ENCODE measurements at places on chromosomes 13 and 19.
A peak's percentile ranks its signal among the peaks of the same experiment; 100 is the strongest.

DNA sequence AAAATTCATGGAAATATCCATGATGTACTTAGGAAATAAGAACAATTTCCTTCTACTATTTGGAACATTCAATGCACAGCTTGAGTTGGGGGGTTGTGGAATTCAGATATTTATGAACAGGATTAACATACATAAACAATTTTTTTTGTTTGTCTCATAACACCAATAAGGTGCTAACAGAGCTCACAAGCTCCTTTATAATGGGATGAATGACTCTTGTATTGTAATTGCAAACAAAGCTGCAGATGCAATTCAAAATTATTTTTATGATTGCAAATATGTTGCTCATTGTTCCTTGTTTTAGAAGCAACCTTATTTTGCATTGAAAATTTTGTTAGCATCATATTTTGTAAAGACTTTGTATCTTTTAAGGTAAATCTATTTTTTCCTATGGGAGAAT is 265.7 kb downstream of the PCDH17 start:
- no peak for DNase-seq

GRCh38 chr13:44267980-44268379 is 105.6 kb upstream of the SERP2 start:
- no peak for DNase-seq

DNA sequence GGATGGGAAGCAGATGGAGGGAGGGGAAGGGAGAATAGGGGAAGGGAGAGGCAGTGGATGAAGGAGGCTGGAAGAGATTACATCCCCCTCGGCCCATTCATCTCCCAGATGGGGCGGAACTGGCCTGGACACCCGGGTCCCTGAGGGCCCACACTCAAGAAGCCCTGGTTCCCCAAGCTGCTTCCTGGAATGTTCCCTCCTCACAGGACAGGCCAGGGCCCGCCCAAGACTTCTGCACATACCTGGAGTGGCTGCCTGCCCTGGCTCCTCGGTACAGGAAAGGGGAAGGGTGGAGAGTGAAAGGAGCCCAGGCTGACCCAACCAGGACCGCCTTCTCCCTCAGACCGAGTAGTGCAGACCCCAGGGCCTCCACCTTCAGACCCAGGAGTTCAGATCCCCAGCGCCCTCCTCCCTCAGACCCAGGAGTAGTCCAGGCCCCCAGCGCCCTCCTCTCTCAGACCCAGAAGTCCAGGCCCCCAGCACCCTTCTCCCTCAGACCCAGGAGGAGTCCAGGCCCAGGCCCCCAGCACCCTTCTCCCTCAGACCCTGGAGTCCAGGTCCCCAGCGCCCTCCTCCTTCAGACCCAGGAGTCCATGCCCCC is 489 bp downstream of the NTF4 start:
- DNase-seq, result no peak

- DNase-seq, result no peak
These were observed 5.2 kb downstream of the LHFPL6 start for GRCh38 chr13:39597838-39598237.

DNA sequence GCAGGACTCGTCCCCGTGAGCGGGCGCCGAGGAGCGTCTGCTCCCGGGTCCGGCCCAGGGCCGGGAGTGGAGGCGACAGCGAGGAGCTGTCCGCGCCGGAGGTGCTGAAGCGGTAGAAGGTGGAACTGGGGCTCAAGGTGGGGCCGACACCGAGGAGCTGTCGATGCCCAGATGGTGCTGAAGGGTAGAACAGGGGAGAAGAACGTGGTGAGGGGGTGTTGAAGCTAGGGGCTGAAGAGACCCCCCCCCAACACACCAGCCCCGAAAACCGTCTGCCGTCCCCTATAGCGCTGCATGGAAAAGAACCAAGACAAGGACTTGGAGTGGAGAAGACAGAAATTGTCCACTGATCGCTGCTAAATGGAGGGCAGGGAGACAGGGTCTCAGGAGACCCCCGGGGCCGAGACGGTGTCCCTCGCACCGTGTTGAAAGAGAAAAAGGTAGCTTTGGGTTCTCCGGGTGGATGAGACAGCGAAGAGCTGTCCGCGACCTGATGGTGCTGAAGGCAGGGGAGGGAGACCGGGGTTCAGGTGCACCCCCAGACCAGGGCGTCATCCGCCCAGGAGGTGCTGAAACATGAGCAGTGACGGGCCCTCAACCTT is 7.1 kb upstream of the PDE4C start:
- DNase-seq, result peak; percentile 27

DNA sequence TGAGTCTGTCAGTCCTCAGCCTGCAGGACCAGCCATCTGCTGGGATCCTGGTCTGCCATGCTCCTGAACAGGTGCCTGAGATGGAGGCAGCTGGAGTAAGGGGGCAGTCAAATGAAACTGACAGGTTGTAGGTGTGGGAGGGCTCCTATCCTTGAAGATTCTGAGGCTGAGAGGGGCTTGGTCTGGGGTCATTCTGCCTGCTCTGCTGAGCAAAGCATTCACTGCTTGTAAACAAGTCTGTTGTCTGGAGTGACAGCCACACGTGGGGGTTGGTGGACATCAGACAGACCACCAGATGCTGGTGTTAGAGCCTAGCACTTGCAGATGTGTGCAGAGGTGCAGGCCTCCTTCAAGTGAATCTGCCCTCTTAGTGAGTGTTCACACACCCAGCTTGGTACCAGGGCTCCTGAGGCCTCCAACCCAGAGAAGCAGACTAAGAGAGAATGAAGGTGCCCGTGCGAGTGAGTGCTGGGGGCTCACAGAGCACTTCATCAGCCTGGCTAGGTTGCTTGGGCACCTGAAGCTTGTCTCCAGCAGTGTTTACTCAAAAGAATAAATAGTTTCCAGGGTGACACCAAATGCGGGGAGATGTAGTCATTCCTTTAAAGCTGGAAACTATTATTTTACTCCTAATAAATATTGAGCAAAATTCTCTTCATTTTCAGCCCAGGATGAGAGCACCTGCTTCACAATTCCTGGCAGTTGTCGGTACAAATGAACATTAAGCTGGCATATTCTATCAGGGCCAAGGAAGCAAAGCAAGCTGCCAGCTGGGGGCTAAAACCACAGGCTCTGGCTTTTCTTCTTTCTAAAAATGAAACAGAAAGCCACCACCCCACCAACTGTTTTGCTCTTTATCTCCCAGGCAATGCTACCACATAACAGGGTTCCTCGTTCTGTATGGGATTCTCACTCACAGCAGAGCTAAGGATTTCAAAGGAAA is 82.3 kb downstream of the RNASEH2B start:
- no peak for DNase-seq

GRCh38 chr19:17424743-17425365 is 5.0 kb downstream of the MVB12A start:
- no peak for DNase-seq

DNA sequence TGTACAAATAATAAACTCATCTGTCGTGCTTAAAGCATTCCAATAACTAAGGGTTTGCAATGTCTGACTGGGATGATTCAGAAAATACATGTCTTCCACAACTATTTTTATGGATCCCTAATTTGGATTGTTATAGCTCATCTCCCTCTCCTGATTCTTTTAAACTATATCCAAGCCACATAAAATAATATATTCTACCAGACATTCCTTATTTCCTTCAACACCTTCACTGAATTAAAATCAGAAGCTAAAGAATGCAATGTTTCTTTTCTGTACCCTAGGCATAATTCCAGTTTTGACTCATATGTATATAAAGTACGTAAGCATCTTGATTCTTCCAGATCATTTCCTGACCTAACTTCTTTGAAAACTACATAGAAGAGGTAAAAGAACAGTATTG is 420.4 kb downstream of the EFNB2 start:
- no peak for DNase-seq

DNA sequence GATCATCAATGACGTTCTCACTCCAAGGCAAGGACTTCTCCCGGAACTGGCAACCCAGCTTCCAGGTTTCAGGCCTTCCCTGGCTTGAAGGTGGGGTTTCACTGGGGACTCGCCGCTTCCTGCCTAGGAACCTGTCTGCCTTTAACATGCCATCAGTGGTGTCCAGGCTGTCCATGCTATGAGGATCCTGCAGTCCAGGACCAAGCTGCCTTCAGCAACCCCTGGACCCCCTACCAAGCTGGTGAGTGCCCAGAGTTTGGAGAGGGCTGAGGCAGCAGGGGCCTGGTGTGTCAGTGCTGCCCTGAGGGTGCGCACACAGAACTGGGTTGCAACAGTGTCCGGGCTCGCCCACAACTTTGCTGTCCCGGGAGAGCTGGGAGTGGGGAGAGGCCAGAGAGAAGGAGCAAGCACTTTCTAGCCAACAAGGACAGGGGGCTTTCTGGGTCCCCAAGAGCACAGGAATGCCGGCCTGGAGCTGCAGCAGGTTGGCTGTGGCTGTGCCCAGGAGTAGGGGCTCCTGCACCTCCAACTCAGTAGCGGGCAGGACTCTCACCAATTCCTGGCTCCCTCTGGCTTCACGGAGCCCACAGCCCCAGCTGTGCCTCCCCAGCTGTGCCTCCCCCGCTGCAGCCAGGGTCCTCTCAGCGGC is 1563.2 kb upstream of the MIR17HG start:
- DNase-seq, result no peak

- no peak for DNase-seq
These were observed 583 bp downstream of the FGF14 start for GRCh38 chr13:102401265-102401664.

DNA sequence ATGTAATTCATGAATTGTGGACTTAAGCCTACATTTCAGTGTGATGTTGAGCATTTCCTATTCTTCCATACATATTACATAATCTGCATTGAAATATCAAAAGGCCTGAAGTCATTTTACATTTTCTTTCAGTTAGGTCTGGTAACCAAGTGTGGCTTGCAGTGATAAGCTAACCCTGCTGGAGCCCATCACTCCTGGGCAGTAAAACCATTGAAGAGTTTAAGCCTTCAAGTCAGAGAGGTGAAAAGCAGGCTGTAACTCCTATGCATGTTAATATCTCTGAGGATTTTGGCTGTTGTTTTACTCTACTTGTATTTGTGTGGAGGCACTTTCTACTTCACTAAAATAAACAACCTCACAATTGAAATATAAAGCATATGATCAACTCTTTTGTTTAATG is 248.8 kb downstream of the SLITRK5 start:
- no peak for DNase-seq

DNA sequence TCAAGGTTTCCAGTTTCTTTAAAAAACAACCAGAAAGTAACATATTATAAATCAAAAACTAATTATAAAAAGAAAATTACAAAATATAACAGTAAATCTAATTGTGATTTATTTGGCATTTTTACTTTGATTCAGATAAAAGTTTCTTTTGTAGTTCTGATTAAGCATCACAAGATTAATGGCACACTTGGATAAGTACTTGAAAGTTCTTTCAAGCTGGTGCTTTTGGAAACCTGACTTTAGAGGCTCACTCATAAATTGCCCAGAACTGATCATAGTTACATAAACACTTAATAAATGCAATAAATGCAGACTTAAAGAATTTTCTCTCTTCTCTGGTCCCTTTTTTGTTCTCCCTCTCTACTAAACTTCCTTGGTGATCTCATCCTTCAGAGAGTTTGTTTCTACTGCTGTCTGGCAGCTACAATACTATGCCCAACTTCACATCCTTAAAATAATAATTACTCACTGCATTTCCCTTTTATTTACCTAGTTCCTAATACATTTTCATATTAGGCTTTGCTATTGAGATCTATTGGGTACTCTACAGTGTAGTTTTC is 1417.0 kb downstream of the EFNB2 start:
- DNase-seq, result no peak

DNA sequence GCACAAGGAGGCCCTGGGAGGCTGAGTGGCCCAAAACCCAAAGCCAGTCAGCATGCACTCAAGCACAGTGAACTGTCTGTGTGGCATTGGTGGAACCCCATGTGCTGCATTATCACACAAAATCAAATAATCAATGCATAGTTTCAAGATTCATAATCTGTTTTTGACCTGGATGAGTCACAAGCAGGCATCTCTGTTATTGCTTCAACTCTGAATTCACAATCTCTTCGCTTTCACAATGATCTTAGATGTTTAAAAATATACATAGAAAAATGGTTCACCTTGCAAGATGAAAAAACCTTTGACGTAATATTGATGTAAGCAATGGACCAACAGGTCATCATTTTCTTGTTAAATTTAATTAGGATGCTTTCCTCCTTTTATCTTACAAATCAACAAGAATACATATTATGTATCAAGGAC is 455.4 kb downstream of the IRS2 start:
- DNase-seq, result no peak

DNA sequence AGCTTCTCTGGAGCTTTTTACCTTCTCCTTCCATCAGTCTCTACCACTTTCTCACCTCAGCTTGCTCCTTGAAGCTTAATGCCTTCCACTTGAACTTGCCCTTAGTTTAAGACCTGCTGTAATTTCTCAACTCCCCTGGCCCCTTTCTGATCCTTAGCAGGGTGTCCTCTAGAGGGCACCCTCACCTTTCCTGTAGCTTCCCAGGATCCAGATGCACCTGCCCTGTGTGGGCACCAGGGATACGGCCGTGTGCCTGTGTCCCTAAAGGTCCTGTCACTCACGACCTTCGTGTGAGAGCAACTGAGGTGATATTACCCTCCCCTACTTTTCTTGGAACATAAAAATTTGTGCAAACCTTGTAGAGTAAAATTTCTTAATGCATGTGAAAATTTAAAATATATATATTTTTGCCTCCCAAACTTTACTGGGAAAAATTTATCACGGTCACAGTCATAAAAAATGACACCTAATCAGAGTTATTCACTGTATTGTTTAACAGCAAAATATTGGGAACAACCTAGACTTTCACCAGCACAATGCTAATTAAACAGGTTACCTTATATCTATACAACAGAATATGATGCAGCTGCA is 46.4 kb downstream of the PSG3 start:
- DNase-seq, result no peak
